Breast epithelium (tissue), 4 donors: ENCODE measurements at places on chromosomes 5 and 9.
A peak's percentile ranks its signal among the peaks of the same experiment; 100 is the strongest.

DNA sequence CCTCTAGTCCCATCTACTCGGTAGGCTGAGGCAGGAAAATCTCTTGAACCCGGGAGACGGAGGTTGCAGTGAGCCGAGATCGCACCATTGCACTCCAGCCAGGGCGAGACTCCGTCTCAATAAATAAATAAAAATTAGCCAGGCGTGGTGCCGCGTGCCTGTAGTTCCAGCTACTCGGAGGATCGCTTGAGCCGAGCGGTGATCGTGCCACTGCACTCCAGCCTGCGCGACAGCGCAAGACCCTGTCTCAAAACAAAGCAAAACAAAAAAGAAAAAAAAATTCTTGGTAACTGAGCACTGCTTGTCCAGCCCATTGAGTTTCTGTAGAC is 710 bp upstream of the WDR55 start:
- no peak for DNase-seq

DNA sequence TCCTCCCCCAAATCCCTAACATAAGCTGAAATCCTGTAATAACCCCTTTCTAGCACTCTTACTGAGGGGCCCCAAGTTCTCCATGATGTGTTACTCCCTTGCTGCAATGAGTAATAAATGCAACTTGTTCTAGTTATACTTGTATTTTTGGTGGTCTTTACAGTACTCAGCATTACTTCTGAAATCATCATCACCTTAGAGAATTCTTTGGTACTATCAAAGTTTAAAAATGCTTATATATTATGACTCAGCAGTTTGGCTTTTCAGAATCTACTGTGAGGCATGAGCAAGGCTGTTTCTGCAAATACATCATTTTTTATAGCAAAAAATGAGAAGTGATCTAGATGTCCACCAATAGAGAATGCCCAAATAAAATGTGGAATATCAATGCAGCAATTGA is 20.7 kb upstream of the ROPN1L start:
- DNase-seq = no peak

DNA sequence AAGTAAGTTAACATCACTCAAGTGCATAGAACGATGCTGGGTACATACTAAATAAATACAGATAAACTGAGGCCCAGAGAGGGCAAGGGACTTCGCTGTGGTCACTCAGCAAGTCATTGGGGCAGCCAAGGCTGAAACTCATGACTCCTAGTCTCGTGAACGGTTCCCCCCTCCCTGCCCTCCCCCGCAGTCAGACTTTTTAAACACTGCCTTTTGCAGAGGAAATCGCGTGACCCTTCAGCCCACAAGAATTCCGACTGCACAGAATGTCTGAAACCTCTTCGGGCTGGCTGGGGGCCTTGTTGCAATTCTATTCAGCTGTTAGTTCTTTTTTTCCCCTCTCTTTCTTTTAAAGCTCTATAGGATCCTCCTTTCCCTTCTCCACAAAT is 28.1 kb downstream of the NEK6 start:
- no peak for DNase-seq

GRCh38 chr9:124164811-124165210 is 92.9 kb upstream of the NEK6 start:
- DNase-seq = peak; percentile 34

DNA sequence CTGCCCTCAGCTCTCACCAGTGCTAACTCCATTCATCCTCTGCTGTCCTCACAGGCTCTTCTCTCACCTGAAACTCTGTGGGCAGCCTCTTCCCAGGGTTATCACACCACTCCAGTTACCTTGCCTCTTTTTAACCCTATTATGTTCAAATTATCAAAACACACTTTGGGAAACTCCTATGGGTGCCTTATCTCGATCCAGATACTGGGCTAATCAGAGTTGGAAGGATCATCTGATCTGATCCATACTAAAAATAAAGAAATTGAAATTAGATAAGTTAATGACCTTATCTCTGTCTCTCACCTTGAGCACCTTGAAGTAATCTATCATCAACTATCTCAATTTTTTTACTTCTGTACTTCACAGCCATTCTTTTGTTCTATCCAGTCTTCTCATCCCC is 300.5 kb upstream of the ISL1 start:
- no peak for DNase-seq

- no peak for DNase-seq
These were observed 57.3 kb downstream of the PHF2 start for GRCh38 chr9:93633492-93634221.

GRCh38 chr5:150302301-150303069 is at the start of gene ARSI:
ARSI (minus strand) TSS chr5:150302905; CDS start chr5:150302373, 532 bp downstream.
- DNase-seq = no peak

- DNase-seq = no peak
These were observed 34.8 kb downstream of the BOD1 start for GRCh38 chr5:173581408-173582215.

DNA sequence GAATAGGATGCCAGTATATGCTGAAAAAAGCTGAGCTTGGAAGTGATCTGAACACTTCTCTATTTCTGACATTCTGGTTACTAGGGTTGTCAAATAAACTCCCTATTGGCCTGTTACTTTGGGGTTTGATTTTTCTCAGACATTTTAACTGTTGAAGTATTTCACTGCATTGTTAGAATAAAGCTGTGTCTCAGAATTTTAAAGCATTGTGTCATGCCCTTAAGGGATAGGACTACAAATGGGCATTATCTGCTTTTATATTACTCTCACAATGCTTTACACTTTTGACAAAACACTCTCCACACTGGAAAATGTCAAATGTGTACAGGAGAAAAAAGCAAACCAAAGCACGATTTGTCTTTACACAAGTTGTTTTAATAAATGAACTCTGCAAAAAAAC is 16.8 kb upstream of the GPR21 start:
- no peak for DNase-seq

DNA sequence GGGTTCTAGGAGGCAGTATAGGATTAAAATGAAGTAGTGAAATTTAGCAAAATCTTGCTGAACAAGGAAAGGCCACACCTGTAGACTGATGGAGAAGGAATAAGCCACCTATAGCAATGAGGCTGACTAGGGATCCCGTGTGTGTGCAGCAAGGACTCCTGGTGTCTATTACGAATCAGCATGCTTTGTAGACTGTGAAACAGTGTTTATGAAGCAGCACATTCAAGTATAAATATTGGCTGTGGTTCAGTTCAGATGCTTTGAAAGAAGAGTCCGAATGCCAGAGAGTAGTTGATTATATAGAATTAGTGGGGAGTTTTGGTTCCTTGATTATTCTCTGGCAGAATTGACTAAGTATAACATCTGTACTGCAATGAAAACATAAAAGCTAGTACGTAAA is 41.8 kb downstream of the CAST start:
- no peak for DNase-seq

DNA sequence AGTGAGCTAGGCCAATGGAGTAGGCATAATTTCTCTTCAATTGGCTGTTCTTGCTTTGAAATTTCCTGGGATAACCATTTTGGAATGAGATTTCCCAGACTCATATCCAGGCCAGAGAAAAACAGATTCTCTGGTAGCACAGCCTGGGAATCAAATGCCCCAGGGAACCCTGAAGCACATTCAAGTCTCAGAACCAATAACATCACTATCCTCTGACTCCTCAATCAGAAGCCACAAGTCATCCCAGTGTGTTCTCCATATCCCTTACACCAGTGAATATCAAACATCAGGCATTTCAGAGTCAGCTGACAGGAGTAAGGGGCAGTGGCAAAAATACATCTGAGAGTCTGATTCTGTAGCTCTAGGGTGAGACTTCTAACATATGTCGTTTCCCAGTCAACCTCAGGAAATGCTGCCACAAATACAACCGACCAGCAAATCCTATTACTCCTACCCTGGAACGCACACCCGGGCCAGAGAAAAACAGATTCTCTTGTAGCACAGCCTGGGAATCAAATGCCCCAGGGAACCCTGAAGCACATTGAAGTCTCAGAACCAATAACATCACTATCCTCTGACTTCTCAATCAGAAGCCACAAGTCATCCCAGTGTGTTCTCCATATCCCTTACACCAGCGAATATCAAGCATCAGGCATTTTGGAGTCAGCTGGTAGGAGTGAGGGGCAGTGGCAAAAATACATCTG is 537.7 kb upstream of the NMUR2 start:
- no peak for DNase-seq

GRCh38 chr5:149747833-149748366 is 17.8 kb downstream of the PPARGC1B start:
- DNase-seq = no peak

DNA sequence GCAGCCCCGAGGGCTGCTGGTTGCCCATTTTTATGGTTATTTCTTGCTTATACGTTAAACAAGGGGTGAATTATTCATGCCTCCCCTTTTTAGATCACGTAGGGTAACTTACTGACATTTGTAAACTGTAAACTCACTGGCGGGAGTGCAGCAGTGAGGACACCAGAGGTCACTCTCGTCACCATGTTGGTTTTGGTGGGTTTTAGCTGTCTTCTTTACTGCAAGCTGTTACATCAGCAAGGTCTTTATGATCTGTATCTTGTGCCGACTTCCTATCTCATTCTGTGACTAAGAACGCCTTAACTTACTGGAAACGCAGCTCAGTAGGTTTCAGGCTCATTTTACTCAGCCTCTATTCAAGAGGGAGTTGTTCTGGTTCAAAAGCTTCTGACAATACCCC is 155.0 kb upstream of the PRDM9 start:
- no peak for DNase-seq

DNA sequence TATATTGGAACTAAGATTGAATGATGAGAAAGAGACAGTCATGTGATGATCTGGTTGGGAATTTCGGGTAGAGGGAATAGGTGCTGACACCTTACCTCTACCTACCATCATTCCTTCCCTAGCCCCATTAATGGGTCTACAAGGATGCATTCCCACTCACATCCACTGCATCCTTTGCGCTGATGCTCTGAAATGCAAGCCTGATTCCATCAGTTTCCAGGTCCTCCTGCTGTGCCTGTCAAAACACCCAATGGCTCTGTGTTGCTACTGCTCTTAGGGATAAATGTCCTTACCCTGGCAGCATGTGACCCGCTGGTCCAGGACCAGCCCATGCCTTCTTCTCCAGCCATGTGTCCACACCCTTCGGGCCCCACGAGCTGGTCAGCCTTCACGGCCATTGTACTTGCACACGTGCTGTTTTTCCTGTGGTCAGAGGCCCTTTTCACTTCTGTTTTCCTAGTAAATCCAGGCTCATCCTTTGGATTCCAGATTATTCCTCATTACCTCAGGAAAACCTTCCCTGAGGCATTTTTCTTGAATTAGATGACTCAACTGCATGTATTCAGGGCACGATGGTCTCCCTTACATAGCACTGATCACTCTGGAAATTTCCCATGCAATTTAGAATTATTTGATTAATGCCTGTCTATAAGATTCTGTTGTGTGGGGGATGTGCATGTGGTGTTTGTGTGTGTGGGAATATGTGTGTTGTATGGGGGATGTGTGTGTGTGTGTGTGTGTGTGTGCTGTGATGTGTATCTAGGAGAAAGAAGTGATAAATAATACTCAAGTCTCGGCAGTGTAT is 185.0 kb downstream of the DIRAS2 start:
- DNase-seq = no peak

DNA sequence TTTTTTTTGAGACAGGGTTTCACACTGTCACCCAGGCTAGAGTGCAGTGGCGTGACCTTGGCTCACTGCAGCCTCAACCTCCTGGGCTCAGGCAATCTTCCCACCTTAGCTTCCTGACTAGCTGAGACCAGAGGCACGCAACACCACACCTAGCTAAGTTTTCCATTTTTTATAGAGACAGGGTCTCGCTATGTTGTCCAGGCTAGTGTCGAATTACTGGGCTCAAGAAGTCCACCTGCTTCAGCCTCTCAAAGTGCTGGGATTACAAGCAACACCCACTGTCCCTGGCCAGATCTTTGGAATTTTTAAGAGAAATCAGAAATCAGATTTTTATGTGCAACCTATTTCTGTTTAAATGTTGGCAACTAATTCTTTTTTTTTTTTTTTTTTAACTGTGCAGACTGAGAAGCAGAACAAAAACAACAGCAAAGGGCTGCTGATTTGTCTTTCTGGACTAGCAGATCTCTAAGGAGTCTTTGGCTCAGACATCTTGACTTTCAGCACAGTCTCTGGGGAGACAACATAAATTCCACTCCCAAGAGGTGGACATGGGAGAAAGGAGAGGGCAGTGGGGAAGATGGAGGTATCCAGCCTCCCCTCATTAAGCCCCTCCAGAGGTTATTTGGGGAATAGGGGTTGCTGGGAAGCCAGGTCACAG is 54.4 kb upstream of the FABP6 start:
- DNase-seq = no peak

GRCh38 chr9:120767451-120767850 is 25.8 kb downstream of the FBXW2 start:
- DNase-seq = no peak

- DNase-seq = peak; percentile 53
These were observed 705 bp downstream of the PWWP2A start for GRCh38 chr5:160118349-160119141.

DNA sequence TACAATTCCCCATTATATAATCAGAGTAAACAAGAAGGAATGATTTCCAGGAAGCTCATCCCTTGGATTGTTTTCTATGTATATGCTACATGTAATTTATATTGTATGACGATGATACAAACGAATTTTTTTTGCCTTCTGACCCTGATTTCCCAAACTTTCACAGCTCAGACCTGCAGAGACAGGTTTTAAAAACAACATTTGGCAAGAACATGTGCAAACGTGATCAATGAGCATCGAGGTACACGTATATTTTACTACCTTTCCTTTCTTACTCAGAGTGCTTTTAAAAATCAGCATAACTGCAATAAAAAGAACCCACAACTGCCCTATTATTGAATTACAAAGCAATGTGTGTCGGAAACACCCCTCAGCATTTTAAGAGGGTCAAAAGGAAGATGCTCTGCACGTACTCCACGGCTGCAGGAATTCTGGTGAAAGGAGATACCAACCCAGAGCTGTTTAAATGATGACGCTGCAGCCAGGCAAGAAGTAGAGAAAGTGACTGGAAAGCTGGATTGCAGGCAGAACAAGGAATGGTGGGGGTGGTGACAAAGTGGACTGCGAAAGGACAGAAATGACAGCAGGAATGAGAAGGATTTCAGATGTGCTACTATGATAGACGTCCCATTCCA is 533.5 kb downstream of the RAB3C start:
- no peak for DNase-seq

DNA sequence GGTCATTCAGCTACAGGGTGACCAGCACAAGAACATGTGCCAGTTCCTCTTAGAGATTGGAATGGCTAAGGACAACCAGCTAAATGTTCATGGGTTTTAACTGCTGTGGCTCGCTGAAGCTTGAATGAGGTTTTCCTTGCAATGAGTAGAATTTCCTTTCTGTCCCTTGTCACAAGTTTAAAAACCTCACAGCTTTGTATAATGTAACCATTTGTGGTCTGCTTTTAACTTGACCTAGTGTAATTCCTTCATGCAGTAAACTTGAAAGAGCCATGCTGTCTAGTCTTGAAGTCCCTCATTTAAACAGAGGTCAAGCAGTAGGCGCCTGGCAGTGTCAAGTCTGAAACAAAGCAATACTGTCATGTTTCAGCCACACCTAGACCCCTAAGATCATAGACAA is 181.3 kb upstream of the DMRT1 start:
- no peak for DNase-seq

GRCh38 chr5:32339198-32339597 is 26.5 kb upstream of the MTMR12 start:
- no peak for DNase-seq

DNA sequence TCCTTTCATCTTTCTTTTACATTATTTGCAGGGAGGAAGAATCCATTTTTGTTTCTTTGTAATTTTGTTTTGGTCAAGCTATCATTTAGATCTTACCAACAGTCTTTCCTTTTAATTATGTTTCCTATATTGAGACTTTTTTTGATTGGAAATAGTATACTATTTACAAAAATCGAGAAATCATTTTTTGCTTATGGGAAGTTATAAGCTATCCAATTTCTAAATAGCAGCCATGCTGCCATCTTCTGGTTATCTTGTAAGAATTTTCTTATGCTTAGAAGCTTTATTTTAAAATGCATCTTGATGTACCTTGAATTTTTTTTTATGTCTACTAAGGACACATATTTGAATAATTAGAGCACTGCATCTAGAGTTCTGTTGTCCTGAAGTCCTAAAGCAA is 821.2 kb downstream of the PTPRD start:
- no peak for DNase-seq
